ENCODE measurements at places on chromosomes 6 and 20.

DNA sequence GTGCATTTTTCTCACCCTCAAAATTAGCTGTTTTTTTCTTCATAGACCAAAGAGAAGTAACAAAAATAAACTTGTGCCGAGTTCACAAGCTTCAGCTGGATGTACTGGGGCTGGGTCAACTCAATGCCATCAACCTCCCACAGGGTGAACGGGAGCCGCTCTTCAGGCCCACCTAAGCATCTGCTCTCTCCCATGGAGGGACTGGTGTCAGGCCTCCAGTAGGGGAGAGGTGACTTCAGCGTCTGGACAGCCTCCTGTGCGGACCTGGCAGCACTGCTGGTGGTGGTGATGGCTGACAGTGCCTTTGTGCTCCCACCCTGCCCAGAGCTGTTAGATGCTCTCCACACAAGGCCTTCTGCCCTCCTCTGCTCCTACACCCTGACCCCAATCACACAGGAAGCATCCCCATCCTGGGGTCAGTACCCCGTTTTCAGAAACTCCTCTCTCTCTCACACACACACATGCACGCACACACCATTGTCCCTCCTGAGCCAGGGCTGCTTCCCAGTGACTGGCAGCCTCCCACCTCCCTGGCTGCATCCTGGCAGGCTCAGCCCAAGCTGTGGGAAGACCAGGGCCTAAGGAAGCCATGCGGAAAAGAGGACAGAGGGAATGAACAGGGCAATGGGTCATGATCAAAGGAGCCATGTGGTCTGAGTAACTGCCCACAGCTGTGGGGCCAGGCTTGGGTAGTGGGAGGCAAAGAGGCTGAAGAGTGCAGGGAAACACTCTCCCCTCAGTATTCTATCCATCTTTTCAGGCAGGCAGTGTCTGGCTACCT, 17.7 kb downstream of the CST8 start:
- DNase-seq, result no peak

DNA sequence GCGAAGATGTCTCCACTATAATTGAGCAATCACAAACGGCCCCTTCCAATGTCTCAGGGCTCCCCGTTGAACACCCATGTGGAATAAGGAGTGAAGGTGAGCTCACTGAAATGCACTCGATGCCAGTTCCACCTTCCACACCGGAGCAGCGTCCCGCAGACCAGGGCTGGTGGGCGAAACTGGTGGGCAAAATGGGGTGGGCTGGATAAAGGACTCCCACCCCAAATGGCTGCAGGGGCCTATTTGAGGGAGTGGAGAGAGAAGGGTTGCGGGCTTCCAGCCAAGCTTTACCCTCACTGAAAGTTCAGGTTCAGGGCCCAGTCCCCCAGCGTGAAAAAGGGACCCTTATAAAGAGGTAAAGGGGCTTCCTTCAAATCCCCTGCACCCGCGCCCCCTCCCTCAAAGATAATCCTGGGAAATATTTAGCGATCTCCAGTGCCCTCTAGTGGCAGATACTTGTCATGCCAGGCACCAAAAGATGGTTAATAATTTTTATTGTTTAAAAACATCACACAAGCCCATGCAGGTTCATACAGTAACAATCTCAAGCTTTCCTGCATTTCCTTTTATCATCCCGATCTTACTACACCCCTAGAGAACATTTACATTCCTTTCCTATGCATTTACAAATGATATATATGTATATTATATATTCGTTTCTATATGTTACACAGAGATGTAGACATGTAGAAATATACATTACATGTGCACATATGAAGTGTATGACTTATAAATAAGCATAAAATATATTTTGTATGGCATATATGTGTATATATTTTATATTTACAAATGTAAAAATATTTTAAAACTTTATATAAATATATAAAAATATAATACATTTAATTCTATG, 58.2 kb upstream of the NKX2-2 start:
- DNase-seq, result no peak

GRCh38 chr6:72246926-72247325, 360.6 kb downstream of the RIMS1 start:
- DNase-seq, result no peak

DNA sequence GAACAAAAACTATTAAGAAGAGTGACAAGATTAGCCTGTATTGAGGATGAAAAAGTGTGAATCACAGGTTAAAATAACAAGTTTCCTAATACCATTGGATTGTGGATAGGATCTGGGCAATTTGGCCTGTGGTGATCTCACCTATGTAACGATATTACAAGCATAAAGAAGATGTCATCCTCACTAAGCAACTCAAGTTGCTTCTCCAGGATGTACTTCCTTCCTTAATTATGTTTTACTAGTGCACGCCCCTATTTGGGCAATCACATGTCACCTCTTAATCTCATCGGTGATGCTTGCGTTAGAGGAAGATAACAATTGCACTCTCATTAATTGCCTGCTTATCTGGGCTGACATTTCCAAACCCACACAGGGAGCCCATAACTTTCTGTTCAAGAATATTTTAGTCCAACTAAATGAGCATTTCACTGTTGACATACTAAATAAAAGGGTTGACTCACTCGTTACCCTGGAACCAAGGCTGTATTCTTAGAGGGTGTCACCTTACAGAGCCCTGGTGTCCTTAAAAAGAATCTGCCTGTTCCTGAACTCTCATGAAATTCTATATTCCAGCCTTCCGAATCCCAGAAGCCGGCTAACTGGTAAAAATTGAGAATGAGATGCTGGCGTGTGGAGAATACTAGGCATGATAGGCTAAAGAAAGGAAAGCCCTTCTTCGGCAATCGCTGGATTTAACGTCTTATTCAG, 88.2 kb upstream of the ATXN1 start:
- no peak for DNase-seq

DNA sequence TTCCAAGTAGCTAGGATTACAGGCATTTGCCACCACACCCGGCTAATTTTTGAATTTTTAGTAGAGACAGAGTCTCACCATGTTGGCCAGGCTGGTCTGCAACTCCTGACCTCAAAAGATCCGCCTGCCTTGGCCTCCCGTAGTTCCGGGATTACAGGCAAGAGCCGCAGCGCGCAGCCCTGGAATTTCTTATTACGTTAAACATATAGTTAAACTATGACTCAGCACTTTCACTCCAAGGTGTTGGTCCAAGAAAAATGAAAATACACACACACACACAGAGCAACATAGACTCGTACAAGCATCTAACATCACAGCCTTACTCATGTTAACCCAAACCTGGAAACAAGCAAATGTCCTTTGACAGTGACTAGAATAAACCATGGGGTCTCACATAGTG, 663.9 kb downstream of the PRKN start:
- no peak for DNase-seq

GRCh38 chr20:17873410-17874270, 95.0 kb downstream of the SNX5 start:
- no peak for DNase-seq

- DNase-seq, result no peak
These were observed 135.8 kb upstream of the FOXA2 start for GRCh38 chr20:22720206-22720605.

- no peak for DNase-seq
These were observed 3.0 kb upstream of the PRDM13 start for GRCh38 chr6:99603421-99604165.

DNA sequence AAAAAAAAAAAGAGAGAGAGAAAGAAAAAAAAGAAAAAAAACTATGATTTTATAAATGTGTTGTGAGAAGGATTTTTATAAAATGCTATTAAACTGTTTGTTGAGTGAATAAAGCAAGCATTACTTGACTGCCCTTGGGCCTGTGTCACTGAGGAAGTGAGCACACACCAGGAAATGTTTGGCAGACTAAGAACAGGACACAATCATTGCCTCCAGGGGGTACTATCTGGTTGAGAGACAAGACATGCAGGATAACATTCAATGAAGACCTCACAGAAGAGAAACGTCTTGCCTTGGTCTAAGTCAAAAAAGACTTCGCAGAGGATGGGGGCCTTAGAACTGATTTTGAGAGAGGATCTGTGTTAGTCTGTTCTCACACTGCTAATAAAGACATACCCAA, 40.6 kb downstream of the MTFR2 start:
- no peak for DNase-seq

- no peak for DNase-seq
These were observed 52.5 kb downstream of the MAFB start for GRCh38 chr20:40636486-40636885.

GRCh38 chr20:4216142-4216735, 200.9 kb upstream of the RNF24 start:
- no peak for DNase-seq

- no peak for DNase-seq
These were observed 293.2 kb downstream of the BTBD9 start for GRCh38 chr6:38346291-38347079.

GRCh38 chr6:15020119-15020770, 225.6 kb upstream of the JARID2 start:
- DNase-seq, result no peak

DNA sequence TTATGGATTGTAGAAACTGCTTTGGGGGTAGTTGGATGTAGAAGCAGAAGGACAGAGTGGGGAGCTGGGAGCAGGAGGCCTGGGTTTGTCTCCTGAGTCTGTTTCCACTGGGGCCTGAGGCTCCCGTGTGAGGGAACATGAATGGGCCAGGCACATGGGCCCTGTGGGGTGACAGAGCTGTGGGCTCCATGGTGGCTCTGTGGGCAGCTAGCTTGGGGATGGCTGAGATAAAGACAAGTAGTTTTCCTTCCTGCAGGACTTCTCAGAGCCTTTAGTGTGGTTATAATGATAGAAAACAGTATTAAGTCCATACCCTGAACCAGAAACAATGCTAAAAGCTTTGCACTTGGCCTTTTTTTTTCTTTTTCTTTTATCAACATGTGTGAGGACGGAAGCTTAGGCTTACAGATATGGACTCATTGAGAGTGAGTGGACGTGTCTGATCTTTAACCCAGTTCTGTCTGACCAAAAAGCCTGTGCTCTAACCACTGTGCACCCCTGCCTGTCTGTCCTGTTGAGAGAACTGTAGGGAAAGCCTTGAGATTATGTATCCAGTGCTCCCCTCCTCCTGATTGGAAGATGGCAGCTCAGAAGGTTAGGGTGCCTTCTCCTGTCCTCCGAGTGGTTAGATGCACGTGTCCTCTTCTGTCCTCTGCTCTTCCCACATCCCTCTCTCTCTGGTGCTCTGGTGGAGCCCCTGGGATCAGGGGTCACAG, 98.3 kb downstream of the CDH26 start:
- no peak for DNase-seq

GRCh38 chr6:90432937-90433336, 136.3 kb upstream of the BACH2 start:
- DNase-seq, result no peak

DNA sequence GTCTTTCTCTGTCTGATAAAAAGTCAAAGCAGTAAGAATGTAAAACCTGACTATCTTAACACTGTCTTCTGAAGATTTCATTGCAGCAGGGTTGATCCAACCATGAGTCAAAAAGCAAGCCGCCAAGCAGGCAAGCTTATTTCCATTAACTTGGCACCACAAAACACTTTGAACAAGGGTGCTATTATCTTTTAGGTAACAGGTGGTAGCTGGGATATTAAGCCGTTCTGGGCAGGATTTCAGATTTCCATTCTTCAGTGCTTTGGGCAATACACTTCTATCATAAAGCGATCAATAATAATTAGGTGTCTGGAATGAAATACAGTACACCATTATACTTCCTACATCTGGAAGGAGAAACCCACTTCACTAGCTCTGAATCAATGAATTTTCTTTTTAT, 181.9 kb downstream of the TBC1D7 start:
- no peak for DNase-seq

- no peak for DNase-seq
These were observed 58.6 kb downstream of the LIN28B start for GRCh38 chr6:105015482-105015881.

- no peak for DNase-seq
These were observed 25.0 kb downstream of the DDO start for GRCh38 chr6:110390404-110390803.

DNA sequence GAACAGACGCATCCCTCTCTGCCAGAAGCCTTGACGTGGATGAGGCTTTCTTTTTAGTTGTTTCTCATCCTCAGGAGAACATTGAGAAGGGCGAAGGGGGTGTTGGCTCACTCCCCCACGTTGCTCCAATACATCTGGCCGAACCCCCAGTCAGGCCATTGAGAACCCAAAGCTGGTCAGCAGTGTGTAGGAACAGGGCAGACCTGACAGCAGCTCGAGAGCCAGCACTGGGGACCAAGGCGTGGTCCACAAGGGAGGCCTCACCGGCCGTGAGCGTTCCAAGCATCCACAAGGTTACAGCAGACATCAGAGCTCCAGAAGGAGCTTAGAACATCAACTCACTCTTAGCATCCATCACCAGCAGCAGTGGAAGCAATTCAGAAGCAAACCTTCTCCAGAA, 387.9 kb upstream of the ARID1B start:
- DNase-seq, result no peak

- DNase-seq, result no peak
These were observed 35.8 kb downstream of the MAP3K4 start for GRCh38 chr6:161027385-161027784.

DNA sequence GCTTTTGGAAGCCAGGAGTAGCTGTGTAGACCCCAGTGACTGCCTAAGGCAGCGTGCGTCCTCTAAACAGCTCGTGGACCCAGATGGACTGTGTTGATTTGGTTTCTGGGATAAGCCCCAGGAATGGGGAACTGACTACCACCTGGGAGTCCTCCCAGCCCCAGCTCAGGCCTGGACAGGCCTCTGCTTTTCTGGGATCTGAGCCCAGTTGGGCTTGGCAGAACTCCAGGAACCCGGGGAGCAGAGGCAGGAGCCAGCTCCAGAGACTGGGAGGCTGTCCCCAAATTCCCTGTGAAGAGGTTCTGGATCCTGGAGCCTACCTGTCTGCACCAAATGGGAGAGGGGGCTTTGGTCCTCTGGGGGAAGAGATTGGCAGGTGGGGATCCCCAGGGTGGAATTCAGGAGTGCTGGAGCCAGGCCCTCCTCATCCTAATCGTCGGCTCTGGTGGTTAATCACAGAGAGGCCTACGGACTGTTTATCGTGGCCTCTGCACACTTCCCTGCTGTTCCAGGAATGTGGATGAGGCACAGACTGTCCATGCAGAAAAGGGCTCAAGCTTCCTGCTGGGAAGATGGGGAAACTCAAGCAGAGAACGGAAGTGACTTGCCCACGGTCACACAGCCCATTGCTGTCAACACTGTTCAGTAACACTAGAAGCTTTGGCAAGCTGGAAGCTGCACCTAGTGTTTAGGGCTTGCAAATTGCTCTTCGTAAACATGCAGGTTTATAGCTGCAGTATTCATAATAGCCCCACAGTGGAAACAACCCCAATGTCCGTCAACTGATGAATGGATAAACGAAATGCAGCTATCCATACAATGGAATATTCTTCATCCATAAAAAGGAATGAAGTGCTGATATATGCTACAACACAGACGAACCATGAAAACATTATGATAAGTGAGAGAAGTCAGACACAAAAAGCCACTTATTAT, 100.6 kb downstream of the KCNB1 start:
- no peak for DNase-seq

Measured in activated CD4-positive, alpha-beta T cell treated with anti-CD3 and anti-CD28 coated beads, Interleukin-2, amount 50 U/mL, for 24 hours (primary cell).